ENCODE measurements at places on chromosomes 11 and 22.
A peak's percentile ranks its signal among the peaks of the same experiment; 100 is the strongest.

DNA sequence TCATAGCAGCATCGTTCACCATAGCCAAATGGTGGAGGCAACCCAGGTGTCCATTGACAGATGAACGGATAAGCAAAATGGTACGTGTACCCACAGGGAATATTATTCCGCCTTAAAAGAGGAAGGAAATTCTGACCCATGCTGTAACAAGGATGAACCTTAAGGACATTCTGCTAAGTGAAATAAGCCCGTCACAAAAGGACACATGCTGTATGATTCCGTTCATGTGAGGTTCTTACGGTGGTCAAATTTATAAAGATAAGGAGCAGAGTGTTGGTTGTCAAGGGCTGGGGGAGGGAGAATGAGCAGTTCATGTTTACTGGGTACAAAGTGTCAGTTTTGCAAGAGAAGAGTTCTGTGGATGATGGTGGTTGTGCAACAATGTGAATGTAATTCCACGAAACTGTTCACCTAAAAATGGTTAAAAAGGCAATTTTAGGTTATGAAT is 26.3 kb downstream of the APOL1 start:
- no peak for DNase-seq

DNA sequence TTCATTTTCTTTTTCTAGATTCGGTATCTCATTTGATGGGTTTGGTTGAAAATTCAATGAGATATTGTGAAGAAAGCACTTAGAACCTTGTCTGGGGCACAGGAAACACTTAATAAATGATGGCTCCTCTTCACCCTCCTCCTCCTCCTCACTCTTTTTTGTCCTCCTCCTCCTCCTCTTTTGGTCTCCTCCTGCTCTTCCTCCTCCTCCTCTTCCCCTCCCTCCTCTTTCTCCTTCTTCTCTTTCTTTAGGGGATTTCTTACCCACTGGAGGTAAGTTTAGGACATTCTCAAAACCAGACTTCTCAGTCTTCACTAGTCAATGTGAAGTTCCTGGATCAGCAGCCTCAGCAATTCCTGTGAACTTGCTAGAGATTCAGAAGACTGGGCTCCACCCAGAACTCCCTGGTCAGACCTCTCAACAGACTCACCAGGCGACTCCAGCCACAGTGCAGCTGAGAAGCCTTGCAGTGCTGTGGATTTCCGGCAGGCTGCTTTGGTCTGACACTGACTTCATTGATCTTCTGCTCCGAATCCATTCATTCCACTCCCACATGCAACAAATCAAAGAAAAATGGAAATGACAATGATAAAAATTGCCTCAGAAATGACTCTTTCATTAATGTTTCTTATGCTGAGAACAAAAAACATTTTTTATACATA is 368.6 kb upstream of the B3GAT1 start:
- no peak for DNase-seq

DNA sequence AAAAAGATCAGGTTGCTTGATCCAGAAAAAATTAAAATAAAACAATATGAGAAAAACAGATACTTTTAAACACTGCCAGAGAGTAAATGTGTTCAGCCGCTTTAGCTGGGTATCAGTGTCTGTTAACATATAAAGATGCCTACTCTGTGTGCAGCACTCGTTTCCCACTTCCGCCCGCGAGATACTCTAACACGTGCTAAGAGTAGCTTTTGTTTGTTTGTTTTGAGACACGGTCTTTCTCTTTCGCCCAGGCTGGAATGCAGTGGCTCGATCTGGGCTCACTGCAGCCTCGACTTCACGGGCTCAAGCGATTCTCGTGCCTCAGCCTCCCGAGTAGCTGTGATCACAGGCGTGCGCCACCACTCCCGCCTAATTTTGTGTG is 531 bp upstream of the MEN1 start:
- DNase-seq = peak; percentile 28

GRCh38 chr22:37185646-37186227 is 2.3 kb downstream of the C1QTNF6 start:
- DNase-seq = no peak

- no peak for DNase-seq
Observed at GRCh38 chr11:113675565-113675964, 30.5 kb downstream of the TMPRSS5 start.

DNA sequence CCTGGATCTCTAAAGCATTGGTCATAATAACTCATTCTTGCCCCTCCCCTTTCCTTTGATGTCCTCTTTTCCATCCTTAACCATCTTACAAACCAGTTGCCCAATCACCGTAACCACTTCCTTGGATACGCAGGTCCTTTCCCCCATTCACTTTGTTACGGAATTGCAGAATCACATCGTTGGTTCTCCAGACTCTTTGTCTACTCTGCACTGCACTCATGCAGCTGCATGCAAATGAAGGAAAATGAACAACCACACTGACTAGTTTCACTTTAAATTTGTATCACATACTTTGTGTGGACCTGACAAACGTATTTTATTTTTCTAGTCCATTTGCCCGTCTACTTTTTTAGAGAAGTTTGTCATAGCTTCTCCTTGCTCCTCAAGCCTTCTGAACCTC is 69.9 kb downstream of the SLC5A12 start:
- DNase-seq = no peak

DNA sequence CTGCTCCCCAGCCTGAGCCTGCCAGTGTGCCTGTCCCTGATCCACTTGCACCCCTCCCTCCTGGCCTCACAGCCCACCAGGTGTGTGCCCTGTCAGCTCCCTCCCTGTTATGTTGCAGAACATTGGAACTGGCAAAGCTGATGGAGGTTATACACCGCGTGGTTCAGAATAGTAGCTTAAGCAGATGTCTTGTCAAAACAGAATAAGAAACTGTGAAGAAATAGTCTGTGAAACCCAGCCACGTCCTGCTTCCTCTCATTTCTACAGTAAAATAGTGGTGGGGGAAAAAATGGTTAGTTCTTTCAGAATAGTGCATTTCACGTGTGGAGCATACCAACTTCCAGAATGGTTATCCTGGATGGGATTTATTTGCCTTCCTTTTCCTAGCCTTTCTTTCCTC is 161.2 kb upstream of the NAV2 start:
- no peak for DNase-seq

- no peak for DNase-seq
Observed at GRCh38 chr11:45272701-45273100, 13.4 kb downstream of the SYT13 start.

GRCh38 chr11:2525166-2525861 is 80.5 kb downstream of the KCNQ1 start:
- DNase-seq = no peak

DNA sequence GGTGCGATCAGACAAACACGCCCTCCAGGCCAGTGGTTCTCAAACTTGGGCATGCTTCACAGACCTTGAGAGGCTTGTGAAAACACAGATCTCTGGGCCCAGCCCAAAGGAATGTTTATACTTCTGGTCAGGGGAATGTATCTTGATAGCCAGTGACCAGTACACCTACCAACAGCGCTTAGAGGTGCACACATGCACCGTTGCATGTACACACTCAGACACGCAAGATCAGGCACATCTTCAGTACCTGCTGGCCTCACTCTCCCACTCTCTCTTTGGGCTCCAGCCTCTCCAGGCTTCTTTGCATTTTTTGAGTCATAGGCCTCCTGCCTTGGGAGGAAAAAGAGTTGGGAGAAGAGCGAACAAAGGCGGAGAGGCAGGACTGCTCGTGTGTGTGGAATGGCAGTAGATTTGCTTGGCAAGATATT is 11.7 kb upstream of the FXYD6 start:
- DNase-seq = no peak

DNA sequence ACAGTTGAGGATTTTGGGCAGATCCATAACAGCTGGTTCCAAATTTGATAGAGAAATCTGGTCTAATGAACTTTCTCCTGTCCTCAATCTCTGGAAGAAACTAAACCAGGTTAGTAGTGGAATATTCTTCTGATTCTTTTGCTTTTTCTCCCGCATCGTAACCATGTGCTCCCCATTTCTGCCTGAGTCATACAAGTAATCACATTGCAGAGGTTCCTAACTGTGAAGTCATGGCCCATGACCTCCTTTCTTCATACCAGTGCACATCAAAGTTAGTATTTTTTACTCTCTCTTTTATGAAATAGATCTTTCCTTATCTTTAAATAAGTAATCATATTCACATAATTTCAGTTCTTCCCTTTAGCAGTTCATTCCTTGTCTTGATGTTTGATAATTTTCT is 249.0 kb downstream of the DYNC2H1 start:
- no peak for DNase-seq

DNA sequence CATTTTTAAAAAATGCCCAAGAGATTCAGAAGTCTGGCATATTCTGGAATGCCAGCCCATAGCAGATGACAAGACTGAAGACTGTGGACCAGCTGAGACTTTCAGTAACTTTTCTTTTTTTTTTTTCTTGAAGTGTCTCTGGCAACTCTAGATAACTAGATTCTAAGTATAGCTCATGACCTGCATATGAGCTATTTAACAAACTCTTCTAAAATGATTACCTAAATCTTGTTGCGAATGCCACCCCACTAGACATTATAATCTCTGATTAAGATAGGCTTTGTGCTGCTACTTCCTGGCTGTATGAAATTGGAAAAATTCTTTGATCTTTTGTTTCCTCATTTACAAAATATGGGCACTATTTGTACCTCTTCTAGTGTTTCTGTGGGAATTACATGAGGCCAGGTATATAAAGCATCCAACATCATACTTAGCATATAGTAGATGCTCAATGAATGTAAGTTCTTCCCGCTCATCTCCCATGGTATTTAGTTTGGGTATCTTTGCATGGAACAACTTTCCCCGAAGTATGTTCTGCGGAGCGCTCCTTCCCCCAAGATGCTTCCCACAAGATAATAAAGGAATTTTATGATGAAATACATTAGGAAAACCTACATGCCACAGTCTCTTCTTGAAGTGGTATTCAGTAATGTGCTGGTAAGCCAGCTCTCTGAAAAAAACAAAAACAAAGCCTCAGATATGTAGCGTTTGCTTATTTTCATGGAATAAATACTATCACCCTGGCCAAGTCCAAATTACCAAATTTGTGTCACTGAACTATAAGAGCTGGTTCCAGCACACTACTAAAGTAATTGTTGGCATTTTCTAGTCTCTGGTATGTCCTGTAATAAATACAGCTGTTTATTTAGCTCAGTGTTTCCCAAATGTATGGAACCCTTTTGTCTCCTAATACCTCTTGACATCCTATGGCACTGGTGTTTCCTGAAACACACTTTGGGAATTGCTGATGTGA is 86.8 kb upstream of the TIMP3 start:
- DNase-seq = no peak

- no peak for DNase-seq
Observed at GRCh38 chr11:27295928-27296327, 67.1 kb downstream of the CCDC34 start.

DNA sequence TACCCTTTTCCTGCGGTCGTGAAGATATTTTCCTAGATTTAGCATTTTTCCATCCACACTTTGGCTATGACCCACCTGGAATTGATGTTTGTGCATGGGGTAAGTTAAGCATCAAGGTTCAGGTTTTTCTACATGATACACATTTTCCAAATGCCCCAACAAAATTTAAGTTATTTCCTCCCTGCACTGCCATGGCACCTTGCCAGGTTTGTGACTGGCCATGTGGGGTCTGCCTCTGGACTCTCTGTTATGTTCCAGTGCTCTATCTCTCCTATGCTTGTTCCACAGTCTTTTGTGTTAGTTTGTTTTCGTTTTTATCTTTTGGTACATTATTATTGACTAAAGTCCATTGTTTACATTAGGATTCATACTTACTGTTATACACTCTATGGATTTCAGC is 934.3 kb downstream of the TBC1D22A start:
- DNase-seq = no peak

DNA sequence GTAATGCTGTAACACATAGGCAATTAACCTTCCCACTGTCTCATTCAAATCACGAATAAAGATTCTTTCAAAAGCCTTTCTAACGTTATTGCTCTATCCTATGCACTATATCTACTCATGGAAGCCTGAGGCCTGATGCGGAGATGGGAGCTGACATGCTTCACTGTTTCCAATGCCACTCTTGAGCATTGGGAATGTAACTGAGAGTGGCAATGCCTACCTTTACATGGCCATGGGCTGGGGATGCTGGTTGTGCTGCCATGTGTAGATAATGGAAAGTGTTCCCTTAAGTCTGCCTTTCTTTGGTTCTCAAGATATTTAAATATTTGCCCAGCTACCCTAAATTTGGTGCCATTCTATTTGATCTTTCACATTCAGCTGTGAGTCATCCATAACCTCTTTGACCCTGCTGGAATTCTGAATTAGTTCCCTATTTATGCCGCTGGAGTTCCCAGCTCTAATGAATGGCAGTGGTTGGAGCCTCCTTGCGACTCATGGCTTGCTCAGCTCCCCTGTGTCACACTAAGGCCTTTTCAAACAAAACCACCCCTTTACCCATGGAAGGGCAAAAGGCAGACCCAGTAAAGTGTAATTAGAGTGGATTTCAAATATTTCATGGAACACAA is 21.4 kb upstream of the DKK3 start:
- no peak for DNase-seq

GRCh38 chr11:9884601-9885000 is 220.7 kb downstream of the SWAP70 start:
- DNase-seq = no peak

DNA sequence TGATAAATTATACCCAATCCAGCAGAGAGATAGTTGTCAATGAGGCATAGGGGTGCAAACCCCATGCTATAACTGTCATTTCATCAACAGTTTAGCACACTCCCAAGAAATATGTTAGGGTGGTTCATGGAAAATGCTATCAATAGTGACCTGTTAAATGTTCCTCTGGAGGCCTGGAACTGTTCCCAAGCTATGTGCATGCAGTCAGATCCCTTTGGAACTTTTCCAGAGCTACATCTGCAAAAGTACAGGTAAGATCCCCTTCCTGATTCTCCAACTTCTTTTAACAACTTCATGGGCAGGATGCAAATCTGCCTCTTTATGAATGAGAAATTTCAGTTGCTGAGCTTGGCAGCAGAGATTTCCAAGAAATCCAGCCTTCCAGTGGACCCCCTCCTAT is 27.2 kb downstream of the ABTB2 start:
- no peak for DNase-seq

- DNase-seq = no peak
Observed at GRCh38 chr11:97229936-97230335, 840.1 kb downstream of the JRKL start.

DNA sequence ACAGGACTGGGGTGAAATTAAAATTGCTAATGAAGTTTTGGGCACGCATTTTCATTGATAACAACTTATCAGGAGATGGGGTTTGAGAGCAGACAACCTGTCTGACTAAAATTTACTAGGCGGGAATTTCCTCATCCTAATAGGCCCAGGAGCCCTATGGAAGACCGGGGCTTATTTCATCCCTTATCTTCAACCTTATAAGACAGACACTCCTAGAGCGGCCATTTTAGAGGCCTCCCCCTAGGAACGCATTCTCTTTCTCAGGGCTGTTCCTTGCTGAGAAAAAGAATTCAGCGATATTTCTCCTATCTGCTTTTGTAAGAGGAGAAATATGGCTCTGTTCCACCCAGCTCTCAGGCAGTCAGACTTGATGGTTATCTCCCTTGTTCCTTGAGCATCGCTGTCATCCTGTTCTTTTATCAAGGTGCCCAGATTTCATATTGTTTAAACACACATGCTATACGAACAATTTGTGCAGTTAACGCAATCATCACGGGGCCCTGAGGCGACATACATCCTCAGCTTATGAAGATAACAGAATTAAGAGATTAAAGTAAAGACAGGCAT is 39.3 kb upstream of the ZC3H12C start:
- no peak for DNase-seq

GRCh38 chr11:11451501-11452005 is 98.5 kb upstream of the CSNK2A3 start:
- no peak for DNase-seq
